ENCODE measurements at places on chromosomes 6 and 20.

DNA sequence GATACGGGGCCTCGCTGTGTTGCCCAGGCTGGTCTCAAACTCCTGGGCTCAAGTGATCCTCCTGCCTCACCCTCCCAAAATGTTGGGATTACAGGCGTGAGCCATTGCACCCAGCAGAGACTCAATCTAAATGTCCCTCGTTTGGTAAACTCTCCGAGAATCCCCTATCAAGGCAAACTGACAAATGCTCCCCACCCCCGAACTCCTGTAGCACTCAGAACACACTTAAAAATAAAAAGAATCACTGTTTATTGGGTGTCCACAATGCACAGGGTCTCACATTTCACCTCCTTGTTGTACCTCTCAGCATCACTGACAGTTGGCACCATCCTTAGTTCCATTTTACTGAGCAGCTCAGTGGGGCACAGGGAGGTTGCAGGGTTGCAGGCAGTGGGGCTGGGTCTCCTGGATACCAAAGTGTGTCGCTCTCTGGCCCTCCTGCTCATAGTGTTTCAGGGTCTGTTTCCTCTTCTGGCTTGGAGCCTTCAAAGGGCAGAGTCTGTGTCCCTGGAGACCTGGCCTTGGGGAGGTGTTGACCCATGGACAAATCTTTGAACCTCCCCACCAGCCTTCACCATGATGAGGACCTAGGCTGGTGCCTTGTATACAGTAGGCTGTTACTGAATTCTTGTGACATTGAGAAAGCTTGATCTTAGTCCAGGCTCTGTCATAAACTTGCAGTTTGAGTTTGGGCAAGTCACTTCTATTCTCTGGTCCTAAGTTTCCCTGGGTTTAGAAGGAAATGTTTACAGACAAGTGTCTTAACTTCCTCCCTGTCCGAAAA lies 8.5 kb upstream of the SRC start:
- DNase-seq = no peak

DNA sequence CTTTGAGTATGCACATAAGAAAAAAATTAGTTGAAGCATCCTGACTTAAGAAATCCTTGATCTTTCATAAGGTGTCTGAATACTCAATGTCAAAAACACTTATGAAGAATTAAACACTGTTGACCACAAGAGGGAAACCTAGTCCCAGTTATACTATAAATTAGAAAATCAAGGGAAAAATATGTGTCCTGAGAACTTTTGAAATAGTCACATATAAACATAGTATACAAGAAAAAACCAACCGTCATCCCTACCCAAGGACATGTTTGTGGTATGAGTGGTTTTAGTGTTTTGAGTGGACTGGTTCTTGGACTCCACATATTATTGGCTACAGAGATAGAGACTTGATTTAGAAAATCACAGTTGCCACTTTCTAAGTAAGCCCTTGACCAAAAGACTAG lies 7.6 kb upstream of the HLA-DRA start:
- no peak for DNase-seq

- DNase-seq = no peak
Measured at GRCh38 chr20:16955971-16956370, 207.8 kb downstream of the OTOR start.

GRCh38 chr6:119040229-119040628 lies 38.2 kb downstream of the FAM184A start:
- no peak for DNase-seq

- no peak for DNase-seq
Measured at GRCh38 chr6:97059473-97059872, 134.9 kb downstream of the KLHL32 start.

- DNase-seq = no peak
Measured at GRCh38 chr6:14453712-14454472, 336.3 kb downstream of the CD83 start.

DNA sequence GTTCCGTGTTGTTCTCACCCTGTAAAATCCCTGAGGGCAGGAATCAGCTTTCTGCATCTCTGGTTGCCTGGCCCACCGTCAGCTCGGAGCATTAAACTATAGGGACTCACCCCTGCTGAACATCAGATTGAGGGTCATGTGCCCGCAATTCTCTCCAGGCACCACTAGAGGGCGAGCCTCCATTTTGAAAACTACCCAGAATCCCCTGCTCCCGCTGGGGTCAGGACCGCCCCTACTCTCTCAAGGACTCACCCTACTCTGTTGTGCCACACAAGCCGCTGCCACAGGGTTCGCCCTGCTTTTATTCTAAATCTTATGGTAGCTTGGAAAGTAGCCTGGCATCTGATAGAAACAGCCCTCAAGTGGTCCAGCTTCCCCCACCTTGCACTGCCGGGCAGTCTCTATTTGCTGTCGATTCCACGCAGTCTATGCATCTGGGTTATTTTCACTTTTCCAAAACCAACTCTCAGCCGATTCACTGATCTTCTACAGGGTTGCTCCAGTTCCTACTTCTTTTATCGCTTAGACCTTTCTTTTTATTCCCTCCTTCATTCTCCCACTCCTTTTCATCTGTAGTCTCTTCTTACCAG lies 244.1 kb upstream of the QKI start:
- DNase-seq = no peak

DNA sequence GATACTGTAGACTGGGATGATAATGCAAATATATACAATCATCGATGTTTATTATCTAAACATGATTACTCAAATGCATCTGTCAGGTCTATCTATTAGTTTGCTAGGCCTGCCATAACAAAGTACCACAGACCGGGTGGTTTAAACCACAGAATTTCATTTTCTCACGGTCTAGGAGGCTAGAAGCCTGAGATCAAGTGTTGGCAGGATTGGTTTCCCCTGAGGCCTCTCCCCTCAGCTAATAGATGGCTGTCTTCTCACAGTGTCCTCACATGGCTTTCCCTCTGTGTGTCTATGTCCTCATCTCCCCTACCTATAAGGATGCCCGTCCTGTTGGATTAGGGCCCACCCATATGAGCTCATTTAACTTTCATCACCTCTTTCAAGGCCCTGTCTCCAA lies 512.6 kb upstream of the SLC35B3 start:
- no peak for DNase-seq
